GM13977 (cell line): ENCODE measurements at places on chromosomes 5 and 9.
A peak's percentile ranks its signal among the peaks of the same experiment; 100 is the strongest.

DNA sequence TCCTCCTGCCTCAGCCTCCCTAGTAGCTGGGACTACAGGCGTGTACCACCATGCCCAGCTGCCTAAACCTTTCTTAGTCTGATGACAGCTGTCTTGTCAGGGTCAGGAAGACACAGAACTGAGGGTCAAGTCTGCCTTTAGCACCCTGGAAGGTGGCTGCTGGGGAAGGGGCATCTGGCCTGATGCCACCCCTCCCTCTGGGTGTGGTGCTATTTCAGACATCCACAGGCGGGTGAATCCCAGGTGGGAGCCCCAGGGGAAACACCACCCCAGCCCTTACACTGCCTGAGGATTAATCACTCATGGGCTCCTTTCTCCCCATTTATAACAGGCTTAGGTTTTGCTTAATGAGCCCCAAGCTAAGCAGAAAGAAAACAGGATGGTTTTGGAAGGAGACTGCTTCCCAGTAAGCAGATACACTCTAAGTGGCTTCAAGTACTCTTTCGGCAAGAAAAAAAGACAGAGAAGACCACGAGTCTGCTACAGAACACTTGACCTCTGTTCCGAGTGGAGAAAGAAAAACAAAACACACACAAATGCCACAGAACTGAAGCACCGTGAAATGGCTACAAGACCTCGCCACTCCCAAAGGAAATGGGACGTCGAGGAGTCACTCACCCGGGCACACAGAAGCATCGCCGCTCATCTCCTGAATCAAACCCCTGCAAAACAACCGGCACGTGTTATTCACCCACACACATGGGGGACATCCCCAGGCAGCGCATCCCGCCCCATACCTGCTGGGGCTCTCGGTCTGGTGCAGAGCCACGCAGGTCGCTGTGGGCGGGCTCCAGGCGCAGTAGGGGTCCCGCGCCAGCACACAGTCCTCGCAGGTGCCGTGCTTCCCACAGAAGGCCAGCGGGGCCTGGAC, 62.4 kb downstream of the SECISBP2 start:
- DNase-seq: no peak

GRCh38 chr5:168674893-168675482, 95.8 kb upstream of the PANK3 start:
- DNase-seq: no peak

- DNase-seq: no peak
Measured at GRCh38 chr5:153938191-153938842, 100.4 kb downstream of the FAM114A2 start.

- DNase-seq: no peak
Measured at GRCh38 chr9:71781391-71781790, 13.1 kb upstream of the CEMIP2 start.

DNA sequence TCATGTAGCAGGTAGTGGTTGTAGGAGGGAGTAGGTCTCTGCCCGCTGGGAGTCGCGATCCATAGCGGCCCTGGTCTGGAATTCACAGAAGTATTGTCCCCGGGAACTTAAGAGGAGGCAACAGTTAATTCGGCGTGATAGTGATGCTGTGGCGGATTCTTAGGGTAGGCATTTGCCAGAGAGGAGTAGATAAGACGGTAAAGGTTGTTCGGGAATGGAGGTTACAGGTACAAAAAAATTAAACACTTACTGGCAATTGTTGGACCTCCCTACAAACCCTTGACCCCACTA, 679 bp downstream of the SMC5 start:
- no peak for DNase-seq

GRCh38 chr5:84783003-84783402, 398.3 kb upstream of the EDIL3 start:
- DNase-seq: no peak

- no peak for DNase-seq
Measured at GRCh38 chr5:112294126-112294525, 125.0 kb downstream of the EPB41L4A start.

DNA sequence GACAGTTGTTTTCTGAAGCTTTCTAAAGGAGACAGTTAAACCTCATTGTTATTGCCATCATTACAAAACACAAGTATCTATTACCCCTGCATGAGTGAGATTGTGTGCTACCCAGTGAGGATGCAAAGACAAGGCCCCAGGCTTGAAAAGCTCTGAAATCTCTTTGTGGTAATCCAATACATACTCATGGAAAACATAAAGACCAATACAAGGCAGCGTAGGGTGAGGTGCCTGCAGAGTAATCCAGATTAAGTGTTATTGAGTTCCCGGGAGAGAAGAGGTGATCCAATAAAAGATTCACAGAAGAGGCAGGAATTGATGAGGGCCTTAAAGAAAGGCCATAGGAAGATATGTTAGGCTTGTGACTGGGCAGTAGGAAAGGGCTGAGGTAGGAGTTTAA, 150.1 kb downstream of the MEF2C start:
- DNase-seq: no peak

DNA sequence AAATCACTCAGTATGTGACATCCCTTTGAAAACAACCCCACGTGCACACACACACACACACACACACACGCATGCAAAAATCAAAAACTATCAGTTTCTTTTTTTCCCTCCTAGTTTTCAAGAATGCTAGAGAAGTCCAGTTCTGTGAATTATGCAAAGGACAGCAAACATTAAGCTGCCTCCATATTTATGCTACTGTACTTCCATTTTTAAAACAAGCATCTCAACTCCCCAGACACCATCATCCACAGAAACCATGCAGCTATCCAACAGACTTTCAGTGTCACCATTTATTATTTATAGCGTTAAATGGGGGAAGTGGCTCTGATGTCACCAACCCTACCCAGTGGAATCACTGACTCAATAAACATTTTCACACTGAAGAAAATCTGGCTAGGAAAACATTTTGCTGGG, 1.6 kb downstream of the FBXW11 start:
- DNase-seq: no peak

- no peak for DNase-seq
Measured at GRCh38 chr9:37942621-37943344, 38.9 kb upstream of the SLC25A51 start.

DNA sequence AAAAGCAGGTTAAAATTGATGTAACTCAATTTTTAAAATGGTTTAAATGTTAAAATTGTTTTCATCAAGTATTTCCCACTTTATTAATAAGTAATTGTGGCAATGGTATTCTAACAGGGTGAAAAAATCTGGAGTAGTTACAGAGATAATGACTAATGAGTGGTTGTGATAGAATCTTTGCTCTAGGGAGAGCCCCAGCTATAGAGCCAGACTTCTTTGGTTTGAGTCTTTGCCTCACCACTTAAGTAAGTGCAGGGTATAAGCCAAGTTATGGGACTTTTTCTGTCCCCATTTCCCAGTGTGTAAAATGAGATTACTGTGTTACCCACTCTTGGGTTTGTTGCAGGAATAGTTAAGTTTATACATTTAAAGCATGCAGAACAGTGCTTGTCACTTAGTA, 158.1 kb downstream of the FER start:
- DNase-seq: no peak

DNA sequence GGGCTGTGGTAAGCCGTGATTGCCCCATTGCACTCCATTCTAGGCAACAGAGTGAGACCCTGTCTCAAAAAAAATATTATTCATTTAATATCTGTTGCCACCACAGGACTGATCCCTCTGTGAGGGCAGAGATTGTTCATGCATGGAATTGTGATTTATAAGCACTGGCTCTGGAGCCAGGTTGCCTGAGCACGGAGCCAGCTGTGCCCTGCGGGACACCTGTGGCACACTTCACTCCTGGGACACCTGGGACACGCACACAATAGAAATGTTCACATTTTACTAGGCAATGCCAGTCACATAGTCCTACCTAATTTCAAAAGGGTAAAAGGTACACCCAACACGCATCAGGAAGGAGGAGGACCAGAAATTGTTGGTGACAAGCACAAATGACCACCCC, 83.0 kb upstream of the GABRP start:
- DNase-seq: no peak

- DNase-seq: no peak
Measured at GRCh38 chr5:171848006-171848405, 62.4 kb downstream of the SMIM23 start.

DNA sequence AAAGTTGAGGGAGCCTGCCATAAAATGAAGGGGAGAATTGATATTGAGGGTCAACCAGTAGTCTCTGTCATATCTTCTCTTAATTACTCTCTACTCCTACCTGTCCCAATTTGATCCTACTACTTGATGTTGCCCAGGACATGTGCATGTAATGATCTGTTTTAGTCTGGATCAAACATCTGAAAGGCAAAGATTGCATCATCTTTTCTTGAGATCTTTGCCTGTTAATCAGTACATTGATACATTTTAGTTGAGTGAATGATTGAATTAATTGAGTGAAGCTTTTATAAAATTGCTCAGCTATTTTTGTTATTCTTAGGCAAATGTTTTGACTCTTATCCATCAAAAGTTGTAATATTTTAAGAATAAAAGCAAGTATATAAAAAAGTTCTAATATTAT, 21.7 kb downstream of the ARHGEF28 start:
- no peak for DNase-seq

- DNase-seq: no peak
Measured at GRCh38 chr9:125611121-125611765, 95.8 kb downstream of the MAPKAP1 start.

- DNase-seq: peak; percentile 55
Measured at GRCh38 chr5:78727786-78728761, 79.5 kb upstream of the LHFPL2 start.

DNA sequence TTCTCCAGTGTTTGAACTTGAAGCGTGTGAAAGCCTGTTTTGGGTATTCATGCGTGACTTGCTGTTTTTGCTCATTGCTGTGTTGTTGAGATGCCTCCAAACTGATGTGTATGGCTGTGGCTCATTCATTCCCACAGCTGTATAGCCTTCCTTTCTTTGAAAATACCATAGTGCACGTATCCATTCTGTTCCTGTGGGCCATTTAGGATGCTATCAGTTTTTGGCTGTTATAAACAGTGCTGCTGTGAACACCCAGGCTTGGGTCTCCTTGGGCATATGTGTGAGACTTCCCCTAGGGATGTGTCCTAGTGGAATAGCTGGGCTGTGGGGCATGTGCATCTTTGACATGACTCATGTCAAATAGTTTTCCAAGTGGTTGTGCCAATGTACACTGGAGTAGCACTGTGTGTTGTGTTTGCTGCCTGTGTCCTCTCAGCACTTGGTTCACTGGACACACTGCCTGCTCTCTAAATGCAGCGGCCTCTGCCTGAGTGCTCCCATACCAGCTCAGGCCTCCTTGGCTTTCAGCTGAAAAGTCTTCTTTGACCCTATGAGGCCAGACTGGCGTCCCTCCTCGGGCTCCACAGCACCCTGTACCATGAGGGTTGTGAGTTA, 102.6 kb upstream of the TBC1D2 start:
- no peak for DNase-seq

DNA sequence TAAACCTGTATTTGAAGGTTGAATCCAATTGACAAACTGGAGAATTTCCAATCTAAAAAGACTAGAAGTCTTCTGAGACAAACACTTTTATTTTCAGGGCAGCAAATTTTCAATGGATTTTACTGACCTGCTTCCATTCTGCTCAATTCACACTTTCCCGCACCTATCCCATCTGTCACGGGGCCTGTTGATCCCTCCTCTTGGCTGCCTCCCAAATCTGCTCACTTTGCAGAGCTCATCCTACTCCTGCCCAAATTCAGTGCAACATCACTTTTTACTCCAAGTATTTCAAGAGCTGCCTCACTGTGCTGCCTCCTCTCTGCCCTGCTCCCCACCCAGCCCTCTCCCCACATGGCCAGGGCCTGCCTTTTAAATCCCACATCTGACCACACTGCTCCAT, 35.1 kb downstream of the GOLM1 start:
- DNase-seq: no peak

- no peak for DNase-seq
Measured at GRCh38 chr5:172953776-172954675, 5.2 kb upstream of the RPL26L1 start.

DNA sequence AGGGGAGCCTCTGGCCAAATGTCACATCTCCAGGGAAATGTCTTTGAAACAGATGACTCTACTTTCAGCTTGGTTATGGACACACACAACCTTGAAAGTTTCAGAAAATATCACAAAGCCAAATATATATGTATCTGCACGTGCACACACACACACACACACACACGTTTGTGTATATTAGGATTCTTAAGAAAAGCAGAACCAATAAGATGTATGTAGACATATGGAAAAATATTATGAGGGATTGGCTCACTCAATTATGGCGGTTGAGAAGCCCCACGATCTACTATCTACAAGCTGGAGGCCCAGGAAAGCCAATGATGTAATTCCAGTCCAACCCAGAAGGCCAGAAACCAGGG, 194.9 kb downstream of the PALM2AKAP2 start:
- no peak for DNase-seq

DNA sequence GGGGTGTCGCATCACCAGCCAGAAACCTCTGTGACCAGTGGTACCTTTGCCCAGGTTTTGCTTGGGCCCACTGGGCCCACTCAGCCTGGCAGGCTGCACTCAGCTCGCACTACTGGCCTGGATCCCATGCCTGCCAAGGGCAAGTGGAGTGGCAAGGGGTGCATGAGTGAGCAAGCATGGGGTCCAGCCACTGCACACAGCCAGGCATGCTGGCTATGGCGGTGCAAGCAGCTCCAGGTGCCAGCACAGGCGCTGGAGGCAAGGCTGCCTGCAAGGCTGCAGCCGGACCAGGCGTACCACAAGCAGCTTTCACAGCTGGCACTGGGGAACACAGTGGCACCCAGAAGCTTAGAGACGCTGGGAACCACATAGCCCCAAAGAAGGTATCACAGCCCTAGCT, 80.1 kb downstream of the NLN start:
- DNase-seq: no peak

DNA sequence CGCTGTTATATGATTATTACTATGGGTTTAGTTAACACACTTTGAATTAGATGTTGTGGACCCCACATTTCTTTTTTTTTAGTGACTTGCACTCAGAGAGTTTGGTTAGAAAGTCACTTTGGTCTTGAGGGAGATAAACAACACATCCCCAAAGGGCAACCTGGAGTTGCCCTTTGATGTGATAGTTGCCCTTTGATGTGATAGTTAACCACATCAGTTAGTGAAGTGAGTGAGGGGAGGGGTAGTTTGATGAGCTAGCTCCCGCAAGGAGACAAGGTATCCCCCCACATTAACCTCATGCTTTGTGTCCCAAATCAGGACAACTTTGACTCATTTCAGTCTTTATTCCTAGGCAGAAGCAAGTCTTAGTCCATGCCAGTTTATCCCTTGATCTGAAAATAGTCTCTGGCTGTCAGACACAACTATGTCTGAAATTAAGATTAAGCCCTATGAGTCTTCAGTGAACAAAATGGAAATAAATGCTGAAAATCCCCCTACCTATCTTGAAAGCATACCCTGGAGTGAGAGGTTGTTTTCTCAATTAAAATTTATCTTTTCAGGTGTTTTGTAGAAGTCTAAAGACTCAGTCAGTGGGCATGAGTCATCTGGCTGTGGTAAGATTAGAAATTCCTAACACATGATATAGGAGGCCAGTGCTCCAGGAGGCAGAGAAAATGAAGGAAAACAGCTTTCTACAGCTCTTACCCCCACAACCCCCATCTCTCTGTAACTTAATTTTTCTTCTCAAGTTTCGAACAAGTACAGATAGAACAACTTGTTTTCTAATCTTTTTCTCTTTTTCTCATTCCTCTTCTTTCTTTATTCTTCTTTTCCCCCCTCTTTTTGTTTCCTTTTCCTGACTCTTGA, 208.9 kb upstream of the DMRTA1 start:
- no peak for DNase-seq

- DNase-seq: no peak
Measured at GRCh38 chr9:116641292-116642059, 45.6 kb upstream of the TRIM32 start.

GRCh38 chr5:176675676-176676360, 28.5 kb downstream of the TSPAN17 start:
- no peak for DNase-seq

- DNase-seq: no peak
Measured at GRCh38 chr9:94881940-94882339, 155.4 kb downstream of the AOPEP start.

- DNase-seq: no peak
Measured at GRCh38 chr9:89177944-89178829, at the start of gene SHC3. TSS of gene SHC3 (minus strand) at chr9:89178818. CDS start at chr9:89178460, 358 bp downstream.
